ENCODE measurements at places on chromosomes 16 and 17.
A peak's percentile ranks its signal among the peaks of the same experiment; 100 is the strongest.

- no peak for DNase-seq
These were observed 16.3 kb downstream of the SNX11 start for GRCh38 chr17:48123776-48124388.

DNA sequence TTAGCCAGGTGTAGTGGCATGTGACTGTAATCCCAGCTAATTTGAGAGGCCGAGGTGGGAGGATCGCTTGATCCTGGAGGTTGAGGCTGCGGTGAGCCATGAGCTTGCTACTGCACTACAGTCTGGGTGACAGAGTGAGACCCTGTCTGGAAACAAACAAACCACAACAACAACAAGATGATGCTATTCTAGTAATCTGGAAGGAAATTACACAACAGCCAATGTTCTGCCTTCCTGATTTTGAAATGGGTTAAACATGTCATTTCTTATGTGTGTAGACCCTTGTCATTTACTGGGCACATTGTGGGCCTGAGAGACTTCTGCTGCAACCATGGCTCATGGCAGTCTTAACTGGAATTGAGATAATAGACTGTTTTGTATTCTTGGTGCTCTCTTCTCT lies 5.9 kb downstream of the COQ7 start:
- DNase-seq = peak; percentile 30

GRCh38 chr17:7439462-7440112 lies at the start of gene FGF11:
Gene FGF11 (plus strand): TSS chr17:7439512. CDS start chr17:7439621, 109 bp downstream.
- DNase-seq = no peak

DNA sequence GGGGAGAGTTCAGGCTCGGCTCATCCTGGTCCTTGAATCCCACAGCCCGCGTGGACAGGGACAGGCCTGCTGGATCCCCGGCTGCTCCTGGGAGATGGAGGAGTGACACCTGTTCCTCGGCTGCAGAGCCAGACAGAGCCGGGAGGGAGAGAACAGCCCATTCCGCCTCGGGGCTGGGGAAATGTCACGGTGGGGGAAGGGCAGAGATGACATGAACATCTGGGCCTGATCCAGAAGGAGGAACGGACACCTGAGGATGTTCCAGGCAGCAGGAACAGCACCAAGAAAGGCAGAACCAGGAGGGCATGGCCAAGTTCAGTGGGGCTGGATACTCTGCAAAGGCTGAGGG lies 2.1 kb downstream of the ZNF764 start:
- no peak for DNase-seq

DNA sequence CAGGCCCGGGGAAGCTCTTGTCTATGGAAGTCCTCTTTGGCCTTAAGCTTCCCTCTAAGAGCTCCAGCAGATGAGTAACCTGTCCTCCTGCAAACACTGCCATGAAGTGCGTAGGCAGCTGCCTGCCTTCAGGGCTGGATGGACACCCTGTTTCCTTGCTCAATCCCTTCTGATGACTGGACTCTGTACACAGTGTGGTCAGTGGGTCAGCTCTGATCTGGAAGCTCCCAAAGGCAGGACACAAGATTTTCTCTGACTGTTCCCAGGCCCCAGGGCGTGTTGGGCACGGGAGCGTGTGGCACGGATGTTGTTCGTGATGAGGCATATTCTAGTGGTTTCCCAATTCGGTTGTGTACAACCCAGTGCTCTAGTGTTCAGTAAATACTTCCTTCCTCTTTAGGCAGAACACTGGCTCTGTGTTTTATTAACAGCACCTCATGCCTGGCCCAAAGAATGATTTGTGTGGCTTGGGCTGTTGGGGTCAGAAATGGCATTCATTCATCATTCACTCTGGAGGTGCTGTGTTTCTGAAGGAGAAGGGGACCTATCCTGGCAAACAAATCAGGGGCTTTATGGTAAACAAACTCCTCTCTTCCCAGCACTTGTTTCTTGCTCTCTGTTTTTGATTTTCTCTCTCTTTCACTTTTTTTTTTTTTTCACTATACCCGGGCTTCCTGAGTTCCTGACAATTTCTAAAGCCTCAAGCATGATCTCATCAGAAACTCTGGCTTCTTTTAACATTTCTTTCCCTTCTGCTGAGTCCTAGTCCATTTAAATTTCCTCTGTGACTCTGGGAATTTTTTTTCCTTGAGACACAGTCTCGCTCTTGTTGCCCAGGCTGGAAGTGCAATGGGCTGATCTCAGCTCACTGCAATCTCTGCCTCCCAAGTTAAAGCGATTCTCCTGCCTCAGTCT lies 12.0 kb upstream of the RNF157 start:
- peak; percentile 91 for DNase-seq

- no peak for DNase-seq
These were observed 103.6 kb upstream of the HS3ST2 start for GRCh38 chr16:22710326-22710725.

GRCh38 chr16:27820646-27821345 lies 242.7 kb downstream of the GSG1L start:
- DNase-seq = no peak

- DNase-seq = no peak
These were observed 292.7 kb downstream of the HAPSTR1 start for GRCh38 chr16:9384141-9384540.

- no peak for DNase-seq
These were observed 50.9 kb upstream of the TEKT3 start for GRCh38 chr17:15392326-15392741.

DNA sequence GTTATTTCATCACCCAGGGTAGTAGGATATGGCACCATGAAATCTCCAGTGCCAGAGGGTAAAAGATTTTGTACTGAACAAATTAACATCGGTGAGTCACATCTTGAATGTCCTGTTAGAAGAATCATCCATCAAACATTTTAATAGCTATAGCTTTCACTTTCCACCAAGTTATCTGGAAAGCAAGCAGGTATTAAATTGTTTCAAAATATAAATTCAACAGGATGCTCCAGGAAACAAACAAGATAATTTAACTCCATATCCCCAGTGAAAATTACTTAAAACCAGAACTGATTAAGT lies 2.4 kb downstream of the VEZF1 start:
- DNase-seq = no peak

- no peak for DNase-seq
These were observed 19.6 kb downstream of the MPP3 start for GRCh38 chr17:43813386-43813785.

GRCh38 chr17:80802626-80803450 lies 188.8 kb upstream of the CHMP6 start:
- no peak for DNase-seq

GRCh38 chr17:4777969-4778760 lies 6.5 kb downstream of the TM4SF5 start:
- DNase-seq = no peak

GRCh38 chr16:89023151-89023551 lies 46.1 kb upstream of the CBFA2T3 start:
- DNase-seq = no peak

DNA sequence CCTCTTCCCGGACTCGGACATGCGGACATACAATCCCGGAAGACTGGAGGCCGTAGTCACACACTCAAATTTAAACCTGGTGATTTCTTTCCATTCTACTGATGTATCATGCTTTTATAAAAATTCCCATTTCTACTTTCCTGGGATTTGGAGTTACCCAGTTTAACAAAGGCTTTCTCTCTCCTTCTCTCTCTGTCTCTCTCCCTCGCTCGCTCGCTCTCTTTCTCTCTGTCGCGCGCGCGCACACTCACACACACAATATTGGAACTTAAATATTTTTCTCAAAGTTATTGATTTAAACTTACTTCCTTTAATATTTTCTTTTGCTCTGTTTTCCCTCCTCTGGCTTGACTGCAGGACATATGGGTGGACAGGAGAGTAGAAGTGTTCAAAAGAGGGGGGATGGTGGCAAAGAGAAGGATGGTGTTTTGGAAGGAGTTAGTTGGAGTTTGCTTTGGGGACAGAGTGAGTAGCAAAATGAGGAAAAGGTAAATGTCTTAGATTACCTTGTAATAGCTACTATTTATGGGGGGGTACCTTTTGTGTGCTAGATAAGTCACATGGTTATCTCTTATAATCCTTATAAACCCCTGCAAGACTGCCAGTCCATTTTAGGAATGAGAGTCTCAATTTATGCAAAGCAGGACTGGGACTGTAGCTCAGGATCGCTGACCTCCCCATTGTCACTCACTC lies 878 bp upstream of the TRIM25 start:
- DNase-seq = no peak

GRCh38 chr16:89822188-89823086 lies 5.8 kb upstream of the SPIRE2 start:
- no peak for DNase-seq

DNA sequence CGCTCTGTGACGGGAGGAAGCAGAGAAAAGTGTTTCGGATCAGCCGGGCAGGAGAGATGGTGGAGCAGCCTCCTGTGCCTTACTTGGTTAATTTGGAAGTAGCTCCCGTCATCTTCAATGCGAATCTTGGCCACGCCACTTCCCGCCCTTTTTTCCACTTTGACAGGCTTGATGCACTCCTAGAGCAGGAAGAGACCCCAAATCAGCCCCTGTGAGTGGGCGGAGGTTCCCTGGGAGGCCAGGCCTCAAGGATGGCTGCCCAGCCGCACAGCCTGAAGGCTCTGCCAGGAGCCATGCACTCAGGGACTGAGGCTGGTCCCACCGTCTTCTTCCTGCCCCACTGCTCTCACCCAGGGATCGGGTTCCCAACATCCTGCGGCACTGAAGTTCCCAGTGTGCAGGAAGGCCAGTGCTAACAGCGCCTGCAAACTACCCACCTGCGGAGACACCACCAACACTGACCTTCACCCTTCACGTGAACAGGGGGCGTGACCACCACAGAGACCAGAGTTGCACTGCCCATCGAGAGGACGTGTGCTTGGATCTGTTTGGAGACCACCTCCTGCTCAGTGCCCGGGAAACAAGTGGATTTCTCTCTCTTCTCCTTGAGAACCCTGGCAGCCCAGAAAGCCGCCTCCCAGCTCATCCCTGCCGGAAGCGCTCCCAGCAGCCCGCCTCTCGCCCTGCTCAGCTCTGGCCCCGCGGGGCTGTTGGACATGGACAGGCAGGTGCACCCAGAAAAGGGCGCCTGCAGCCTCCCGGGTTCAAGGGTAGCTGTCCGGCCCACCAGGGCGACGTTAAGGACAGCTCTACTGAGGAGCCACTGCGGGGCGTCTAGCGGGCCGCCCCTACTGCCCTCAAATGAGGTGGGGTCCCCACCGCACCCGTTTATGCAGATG lies 988 bp downstream of the CIAO3 start:
- DNase-seq = no peak

GRCh38 chr17:550463-551180 lies 164.0 kb downstream of the VPS53 start:
- DNase-seq = no peak

DNA sequence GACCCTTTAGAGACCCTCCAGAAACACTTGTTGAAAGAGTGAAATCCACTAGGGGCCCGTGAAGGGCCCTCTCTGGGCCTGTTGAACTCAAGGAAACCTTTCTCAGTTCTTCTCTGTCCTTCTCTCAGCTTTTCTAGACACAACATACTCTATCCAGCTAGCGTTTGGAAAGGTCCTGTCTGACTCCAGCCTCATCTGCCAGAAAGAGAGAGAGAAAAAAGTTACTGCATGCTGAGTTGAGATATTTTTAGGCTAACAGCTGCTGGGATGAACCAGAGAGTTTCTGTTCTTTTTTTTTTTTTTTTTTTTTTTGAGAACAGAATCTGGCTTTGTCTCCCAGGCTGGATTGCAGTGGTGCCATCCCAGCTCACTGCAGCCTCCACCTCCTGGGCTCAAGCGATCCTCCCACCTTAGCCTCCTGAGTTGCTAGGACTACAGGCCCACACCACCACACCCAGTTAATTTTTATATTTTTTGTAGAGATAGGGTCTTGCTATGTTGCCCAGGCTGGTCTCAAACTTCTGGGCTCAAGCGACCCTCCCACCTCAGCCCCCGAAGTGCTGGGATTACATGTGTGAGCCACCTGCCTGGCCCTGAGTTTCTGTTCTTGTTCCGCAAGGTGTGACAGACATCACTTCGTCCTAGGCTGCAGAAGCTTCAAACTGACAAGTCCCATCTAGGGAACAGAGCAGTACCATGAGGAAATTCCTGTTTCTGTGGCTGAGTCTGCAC lies 14.9 kb upstream of the TEX2 start:
- DNase-seq = no peak

GRCh38 chr17:17783825-17784656 lies 52.7 kb downstream of the SREBF1 start:
- DNase-seq = no peak

DNA sequence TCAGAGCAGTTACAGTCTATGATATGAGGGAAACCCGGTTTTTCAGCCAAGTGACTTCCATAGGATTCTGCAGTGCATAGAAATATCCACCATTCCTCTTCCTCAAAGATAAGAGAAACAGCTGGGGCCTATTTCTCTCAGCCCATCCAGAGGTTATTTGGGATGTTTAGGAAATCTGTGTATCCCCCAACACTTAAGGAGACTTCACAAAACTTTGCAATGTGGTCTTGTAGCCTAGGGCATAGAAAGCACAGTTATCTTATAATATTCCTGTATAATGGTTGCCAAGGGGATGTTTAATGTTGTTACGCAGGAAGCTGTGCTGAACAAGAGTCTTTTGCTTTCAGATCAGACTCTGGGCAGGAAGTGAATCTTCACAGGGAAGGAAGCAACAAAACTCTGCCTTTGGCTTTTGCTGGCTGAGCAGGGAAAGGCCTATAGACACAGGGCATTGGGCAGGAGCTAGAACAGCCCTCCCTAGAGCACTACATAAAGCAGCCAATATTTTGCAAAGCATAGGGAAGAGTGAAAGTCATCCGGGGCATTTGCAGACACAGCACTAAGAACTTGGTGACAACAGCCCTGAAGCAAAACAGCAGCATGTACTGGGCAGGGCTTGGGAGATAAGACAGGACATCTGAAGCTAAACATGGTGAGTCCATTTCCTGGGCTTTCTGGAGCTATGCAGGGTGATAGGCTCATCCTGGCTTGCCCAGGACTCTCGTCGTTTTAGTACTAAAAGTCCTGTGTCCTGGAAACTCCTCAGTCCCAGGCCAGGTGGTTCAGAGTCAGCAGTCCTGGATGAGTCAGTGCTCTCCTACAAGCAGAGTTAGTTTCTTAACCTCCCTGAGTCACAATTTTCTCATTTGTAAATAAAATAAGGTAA lies 18.7 kb upstream of the BEAN1 start:
- DNase-seq = peak; percentile 63

DNA sequence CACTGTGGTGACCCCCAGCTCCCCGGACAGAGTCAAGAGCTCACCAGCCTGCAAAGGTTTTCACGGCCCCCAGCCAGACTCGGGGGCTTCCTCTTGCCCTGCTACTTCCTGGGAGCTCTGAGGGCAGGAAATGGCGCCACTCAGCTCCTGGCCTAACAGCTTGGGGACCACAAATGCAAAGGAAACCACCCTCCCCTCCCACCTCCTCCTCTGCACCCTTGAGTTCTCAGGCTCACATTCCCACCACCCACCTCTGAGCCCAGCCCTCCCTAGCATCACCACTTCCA lies 375 bp upstream of the SPN start:
- peak; percentile 88 for DNase-seq

- peak; percentile 70 for DNase-seq
These were observed 4.3 kb downstream of the BANP start for GRCh38 chr16:87955302-87956097.
